ENCODE measurements at places on chromosomes 1 and 21. TPM values are rescaled to one million over a fixed set of nuclear protein-coding genes. Genes with fewer than 3 reads are reported as not detected.

The TSSK3 gene
- total RNA-seq, result 6.6 TPM

The ETNK2 gene
- total RNA-seq, result 19.2 TPM

The CTSE gene
- 0.16 TPM for total RNA-seq

The FABP3 gene
- total RNA-seq, result 6.7 TPM
